Kidney (tissue), 22 donors: ENCODE measurements at places on chromosomes 3 and 15. TPM values are rescaled to one million over a fixed set of nuclear protein-coding genes. Genes with fewer than 3 reads are reported as not detected.

Gene HEMK1
- polyA plus RNA-seq = 30.3 TPM

Gene SELENOS
- polyA plus RNA-seq = 99.0 TPM

Gene AGTR1
- polyA plus RNA-seq = 14.8 TPM

Gene NUP210
- polyA plus RNA-seq = 5.6 TPM

DNA sequence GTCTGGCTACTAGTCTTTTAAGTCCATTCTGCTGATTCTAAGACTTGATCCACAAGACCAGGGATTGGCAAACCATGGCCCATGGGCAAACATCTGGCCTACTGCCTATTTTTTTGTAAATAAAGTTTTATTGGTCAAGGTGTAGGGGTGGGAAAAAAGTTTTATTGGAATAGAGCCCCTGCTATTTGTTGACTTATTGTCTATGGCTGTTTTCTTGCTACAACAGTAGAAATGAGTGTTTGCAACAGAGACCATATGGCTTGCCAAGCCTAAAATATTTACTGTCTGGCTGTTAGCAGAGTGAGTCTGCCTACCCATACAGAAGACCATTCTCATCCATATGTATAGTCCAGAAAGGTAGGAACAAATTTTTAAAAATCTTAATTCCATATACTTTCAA lies 106.4 kb downstream of the PTPRG start:
- DNase-seq = no peak

DNA sequence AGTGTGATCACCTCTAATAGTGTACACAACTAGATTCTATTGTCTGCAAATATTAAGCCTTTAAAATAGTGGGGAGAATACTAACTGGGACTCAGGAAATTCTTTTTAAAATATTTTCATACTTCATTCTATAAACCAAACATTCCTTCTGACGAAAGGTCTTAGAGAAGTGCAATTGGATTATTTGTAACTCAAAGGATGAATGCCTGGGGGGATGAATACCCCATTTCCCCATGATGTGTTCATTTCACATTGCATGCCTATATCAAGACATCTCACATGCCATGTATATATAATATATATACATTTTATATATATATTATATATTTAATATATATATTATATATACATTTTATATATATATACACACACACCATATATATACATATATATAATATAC lies 189.9 kb downstream of the VGLL3 start:
- DNase-seq = no peak

DNA sequence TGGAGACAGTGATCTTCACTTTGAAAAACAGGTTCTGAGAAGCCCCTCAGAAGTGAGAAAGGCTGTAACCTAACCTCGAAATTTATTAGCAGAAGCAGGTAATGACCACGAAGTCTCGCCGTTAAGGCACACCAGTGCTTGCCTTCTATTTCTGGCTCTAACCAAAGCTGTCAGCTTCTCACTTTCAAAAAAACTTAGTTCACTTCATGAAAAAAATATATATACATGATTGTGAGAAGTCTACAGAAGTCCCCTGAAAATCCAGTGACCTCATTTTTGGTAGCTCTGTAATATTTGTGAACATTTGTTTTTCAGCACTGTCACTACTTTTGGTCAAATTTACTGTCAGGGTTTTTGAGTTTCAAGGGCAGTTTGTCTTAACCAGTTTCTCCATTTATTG lies 19.1 kb upstream of the AKAP13 start:
- DNase-seq = no peak

GRCh38 chr15:69536726-69537512 lies 84.3 kb downstream of the RPLP1 start:
- DNase-seq = peak; percentile 90
